ENCODE measurements at places on chromosomes 13 and 19.

- DNase-seq: no peak
These were observed 2.4 kb upstream of the LYL1 start for GRCh38 chr19:13104848-13105711.

DNA sequence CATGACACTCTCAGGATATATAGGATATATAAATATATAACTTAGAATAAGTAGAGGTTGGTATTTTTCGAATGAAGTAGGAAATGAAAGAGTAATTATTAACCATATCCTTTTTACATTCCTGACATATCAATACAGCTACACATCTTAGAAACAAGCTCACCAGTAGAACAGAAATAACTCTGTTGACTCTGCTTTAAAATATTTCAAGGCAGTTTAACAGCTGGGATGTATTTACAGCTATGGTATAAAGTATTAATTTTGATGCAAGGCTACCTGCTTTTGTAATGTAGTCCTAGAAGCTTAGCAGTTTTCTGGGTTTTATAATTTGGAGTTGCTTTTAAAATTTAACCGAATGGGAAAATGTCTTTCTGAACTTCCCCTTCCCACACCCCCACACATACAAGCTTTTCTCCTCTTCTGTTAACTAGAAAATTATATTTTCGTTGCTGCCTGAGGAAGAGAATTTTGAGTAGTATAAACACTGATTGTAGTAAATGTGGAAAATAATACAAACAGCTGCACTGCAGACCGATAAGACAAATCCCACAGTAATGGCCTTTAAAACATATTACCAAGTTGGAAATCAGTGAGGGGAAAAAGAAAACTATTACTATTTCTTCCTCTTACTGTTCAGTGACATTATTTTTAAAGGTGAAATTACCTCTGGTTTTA is 147.7 kb downstream of the GGACT start:
- DNase-seq: no peak

GRCh38 chr19:17778968-17779929 is 15.7 kb upstream of the B3GNT3 start:
- peak; percentile 43 for DNase-seq

GRCh38 chr13:50222569-50223332 is 207.5 kb downstream of the KCNRG start:
- no peak for DNase-seq

- no peak for DNase-seq
These were observed 15.0 kb downstream of the PRODH2 start for GRCh38 chr19:35797663-35798062.

GRCh38 chr13:35988648-35989081 is 142.5 kb downstream of the DCLK1 start:
- DNase-seq: no peak

DNA sequence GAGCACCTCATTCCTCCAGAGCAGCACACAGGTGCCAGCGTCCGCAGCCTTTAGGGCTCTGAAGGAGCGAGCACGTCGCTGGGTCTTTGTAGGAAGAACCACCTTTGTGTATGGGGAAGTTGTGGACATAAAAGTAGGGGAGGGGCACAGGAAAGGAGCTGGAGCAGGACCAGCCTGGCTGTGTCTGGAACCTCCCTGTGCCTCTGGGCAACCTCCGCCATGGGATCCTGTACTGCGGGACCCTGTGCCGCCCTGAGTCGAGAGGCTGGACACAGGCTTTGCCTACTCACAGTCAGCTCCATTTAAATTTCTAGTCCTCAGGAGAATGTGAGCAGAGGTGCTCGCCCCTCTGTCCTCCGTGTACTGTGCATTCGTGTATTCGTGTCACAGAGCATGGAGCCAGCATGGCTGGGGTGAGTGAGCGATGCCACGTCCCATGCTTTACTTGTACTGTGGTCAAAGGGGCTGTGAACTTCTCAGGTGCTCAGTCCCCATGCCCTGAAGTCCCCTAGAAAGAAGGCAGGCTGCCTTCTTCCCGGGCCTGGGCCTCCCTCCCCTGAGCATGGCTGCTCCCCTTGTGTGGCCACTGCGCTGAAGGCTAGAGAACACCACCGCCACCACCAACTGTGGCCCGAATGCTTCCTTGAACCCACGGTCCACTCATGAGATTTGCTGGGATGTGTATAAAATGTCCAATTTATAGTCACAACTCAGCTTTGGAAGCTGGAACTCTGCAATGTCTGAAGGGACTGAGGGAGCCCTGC is 99.9 kb downstream of the TEX29 start:
- no peak for DNase-seq

- DNase-seq: no peak
These were observed 370.3 kb downstream of the GPC5 start for GRCh38 chr13:91768746-91769145.

GRCh38 chr13:41960211-41960636 is 685 bp downstream of the VWA8 start:
- DNase-seq: peak; percentile 75

- DNase-seq: no peak
These were observed 33.6 kb downstream of the MTMR6 start for GRCh38 chr13:25253702-25254101.

DNA sequence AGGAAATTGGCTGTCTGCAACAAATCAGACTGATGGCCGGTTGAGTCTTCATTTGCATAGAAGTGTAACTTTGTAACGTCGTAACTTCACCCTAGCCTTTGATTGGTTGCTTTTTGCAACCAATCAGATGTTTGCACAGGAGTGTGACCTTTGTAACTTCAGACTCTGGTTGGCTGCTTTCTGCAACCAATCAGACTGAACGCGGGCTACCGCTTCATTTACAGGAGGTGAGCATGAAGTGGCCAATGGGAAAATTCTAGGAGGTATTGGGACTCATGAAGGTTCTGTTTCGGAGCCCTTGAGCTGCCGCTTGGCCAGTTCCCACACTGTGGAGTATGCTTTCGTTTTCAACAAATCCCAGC is 441 bp upstream of the ZNF559 start:
- peak; percentile 91 for DNase-seq

- DNase-seq: peak; percentile 60
These were observed 1.6 kb downstream of the P2RY11 start for GRCh38 chr19:10112895-10113591.

GRCh38 chr13:67094078-67094477 is 136.1 kb downstream of the PCDH9 start:
- no peak for DNase-seq

- no peak for DNase-seq
These were observed 385.9 kb upstream of the SPRY2 start for GRCh38 chr13:80726868-80727267.

GRCh38 chr13:96141032-96141431 is 51.1 kb downstream of the HS6ST3 start:
- peak; percentile 55 for DNase-seq

- no peak for DNase-seq
These were observed 2.1 kb upstream of the HOOK2 start for GRCh38 chr19:12777217-12778016.

DNA sequence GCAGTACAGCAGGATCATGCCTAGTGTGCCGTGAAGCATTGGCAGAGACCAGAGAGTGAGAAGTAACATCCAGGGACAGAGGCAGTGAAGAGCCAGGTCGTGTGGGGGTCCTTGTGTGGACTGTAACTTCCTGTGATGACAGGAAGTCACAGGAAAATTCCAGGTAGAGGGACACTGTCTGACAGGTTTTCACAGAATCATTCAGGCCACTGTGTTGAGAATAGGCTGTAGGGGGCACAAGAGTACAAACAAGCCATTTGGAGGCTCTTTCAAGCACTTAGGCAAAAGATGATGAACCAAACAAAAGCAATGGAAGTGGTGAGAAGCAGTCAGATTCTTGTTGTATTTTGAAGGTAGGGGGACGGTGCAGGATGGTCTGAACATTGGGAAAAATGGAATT is 46.4 kb downstream of the N4BP2L1 start:
- DNase-seq: no peak

DNA sequence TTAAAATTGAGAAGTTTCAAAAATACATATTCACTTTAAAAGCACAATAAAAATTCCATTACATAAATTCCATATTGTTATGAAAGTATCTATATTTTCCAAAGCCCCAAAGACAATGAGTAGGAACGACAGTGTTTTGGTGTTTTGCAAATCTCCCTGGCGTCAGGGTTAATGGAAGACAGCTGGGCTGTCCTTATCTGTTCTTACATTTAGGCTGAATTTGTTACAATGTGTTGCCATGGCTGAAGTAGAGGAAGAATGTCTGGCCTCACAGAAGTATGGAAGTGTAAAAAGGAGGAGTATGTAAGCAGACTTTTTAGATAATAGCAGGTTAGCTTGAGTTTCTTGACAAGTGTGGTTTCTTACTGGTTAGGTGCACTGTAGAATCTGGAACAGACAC is 124.4 kb upstream of the SPATA13 start:
- DNase-seq: no peak

- DNase-seq: peak; percentile 66
These were observed 516.2 kb downstream of the MYO16 start for GRCh38 chr13:109145631-109146030.

DNA sequence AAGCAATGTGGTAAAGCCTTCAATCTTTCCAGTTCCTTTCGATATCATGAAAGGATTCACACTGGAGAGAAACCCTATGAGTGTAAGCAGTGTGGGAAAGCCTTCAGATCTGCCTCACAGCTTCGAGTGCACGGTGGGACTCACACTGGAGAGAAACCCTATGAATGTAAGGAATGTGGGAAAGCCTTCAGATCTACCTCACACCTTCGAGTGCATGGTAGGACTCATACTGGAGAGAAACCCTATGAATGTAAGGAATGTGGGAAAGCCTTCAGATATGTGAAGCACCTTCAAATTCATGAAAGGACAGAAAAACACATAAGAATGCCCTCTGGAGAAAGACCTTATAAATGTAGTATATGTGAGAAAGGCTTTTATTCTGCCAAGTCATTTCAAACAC is 15.6 kb upstream of the ZNF763 start:
- no peak for DNase-seq

- no peak for DNase-seq
These were observed 32.0 kb downstream of the USP12 start for GRCh38 chr13:27139565-27139964.

- no peak for DNase-seq
These were observed 102.6 kb upstream of the MYCBP2 start for GRCh38 chr13:77429320-77430142.

GRCh38 chr13:26988059-26988769 is 183.4 kb downstream of the USP12 start:
- DNase-seq: no peak

- no peak for DNase-seq
These were observed 3.3 kb upstream of the KCNC3 start for GRCh38 chr19:50332244-50333038.

DNA sequence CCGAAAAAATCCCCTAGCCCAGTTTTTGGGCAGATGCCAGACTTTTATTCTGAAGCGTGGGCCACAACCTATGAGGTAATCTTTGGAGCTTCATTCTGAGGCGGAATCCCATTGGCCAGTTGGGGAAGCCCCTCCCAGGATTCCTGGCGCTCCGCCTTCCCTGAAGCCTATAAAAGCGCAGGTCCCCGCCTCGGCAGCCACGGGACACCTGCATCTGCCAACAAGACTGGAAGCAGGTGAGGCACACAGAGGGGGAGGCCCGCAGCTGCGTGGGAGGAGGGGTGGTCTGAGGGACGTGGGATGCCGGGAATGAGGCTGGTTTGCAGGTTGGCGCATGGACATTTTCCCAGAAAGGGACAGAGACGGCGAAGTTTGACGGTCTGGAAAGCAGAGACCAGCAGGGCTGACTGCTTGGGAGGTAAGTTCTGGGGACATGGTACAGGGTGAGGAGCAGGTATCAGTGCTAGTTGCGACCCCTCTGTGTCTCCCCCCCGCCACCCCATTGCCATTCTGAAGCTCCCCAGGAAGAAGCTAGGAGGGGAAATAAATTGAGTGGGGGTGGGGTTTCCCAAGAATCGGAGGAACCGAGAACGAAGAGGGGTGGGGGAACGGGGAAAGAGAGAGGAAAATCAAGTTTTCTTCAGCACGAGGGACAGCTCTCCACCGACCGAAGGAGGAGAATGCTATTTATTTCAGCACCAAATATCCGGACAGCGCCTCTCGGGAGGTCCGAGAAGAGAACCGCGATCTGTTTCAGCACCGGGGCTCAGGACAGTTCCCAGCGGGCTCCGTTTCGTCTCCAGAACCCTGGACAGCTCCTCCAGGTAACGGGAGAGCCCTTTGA is 22.4 kb upstream of the FEM1A start:
- peak; percentile 88 for DNase-seq

DNA sequence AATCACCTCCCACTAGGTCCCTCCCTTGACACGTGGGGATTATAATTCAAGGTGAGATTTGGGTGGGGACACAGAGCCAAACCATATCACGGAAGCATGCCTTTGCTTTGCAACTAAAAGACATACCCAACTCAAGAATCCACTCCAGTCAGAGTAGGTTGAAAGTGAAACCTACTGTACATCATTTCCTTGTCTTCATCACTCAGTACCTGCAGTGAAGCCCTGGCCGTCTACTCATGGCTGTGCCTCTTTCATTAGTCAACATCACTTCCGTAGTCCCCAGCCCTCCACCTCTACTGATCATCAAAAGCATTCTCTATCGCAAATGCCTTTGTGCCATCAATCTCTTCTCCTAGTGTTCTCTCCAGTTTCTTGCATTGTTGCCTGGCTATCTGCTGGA is 343.1 kb upstream of the ARGLU1 start:
- no peak for DNase-seq

GRCh38 chr19:39104186-39104596 is 20.0 kb downstream of the ACP7 start:
- no peak for DNase-seq
